ENCODE measurements at places on chromosomes 5 and 9.

DNA sequence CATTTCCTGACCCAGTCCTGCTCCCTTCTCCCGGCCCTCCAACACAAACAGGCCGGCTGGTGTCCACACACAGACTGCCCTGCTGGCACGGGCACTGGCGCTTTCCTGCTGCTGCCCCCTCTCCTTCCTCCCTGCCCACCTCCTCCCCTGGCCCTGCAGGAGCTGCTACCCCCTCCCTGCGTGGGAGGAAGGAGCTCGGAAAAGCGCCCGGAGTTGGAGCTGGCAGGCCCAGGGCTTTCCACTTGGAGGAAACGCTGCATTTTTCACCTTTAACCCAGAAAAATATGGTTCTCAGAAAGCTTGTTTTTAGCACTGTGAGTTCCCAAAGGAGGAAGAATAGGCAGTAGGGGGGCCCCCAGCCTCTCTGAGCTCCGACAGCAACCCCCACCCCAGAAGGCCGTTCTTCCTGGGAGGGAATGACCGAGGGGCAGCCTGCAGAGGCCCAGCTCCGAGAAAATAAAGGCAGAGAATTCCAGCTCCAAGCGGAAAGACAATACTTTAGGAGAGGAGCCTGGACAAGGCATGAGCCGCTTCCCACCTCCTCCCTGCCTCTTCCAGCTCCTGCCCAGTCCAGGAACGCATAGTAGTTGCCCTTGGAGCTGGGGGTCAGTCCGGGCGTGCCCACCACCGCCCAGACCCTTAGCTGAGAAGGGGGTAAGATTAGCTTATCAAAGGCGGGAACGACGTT lies 88.9 kb downstream of the LIFR start:
- DNase-seq = no peak

DNA sequence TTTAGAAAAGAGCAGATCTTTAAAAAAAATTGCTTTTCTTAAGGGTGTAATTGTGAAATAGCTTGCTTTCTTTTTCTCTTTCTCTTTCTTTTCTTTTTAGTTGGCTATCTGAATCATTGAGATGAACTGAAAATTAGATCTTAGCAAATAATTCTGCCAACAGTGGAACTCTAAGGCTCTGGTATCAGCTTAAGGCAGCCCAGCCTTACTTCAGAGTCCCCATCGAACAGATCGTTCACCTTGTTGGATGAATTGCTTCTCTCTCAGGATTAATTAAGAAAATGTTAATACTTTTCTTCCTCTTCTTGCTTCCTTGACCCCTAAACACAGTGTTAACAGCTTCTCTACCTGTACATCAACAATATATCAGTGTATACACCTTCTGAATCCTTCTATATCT lies 92.1 kb downstream of the ZCCHC7 start:
- no peak for DNase-seq

DNA sequence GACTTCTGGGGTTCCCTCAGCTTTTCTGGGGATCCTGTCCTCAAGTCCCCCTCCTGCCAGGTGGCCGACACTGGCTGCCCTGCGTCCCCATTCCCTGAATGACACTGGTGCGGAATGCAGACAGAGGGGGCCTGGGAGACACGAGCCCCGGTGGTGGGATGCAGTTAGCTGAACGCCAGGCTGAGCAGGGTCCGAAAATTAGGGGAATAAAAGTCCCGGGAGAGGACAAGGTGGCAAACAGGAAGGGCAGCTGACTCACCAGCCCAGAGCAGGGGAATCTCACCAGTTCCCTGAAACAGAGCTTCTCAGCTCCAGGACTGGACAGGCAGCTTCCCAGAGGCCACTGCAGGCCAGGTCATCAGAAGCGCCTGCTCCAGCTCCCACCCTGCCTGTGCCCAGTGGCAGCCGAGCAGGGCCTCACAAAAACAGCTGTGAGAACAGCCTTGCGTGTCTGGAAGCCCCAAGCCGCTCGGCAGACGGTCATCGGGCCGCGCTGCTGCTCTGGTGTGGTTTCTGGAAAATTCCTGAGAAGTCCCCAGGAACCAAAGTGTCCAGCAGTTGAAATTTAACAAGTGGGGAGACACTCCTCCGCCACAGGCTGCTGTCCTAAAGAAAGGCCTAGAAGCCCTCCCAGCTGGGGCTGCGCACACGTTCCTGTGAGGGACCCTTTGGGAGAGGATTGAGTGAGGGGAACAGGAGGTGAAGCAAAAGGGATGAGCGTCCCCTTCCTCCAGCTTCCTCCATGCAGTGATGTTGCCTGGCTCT lies 47.6 kb upstream of the EXOC3 start:
- no peak for DNase-seq

DNA sequence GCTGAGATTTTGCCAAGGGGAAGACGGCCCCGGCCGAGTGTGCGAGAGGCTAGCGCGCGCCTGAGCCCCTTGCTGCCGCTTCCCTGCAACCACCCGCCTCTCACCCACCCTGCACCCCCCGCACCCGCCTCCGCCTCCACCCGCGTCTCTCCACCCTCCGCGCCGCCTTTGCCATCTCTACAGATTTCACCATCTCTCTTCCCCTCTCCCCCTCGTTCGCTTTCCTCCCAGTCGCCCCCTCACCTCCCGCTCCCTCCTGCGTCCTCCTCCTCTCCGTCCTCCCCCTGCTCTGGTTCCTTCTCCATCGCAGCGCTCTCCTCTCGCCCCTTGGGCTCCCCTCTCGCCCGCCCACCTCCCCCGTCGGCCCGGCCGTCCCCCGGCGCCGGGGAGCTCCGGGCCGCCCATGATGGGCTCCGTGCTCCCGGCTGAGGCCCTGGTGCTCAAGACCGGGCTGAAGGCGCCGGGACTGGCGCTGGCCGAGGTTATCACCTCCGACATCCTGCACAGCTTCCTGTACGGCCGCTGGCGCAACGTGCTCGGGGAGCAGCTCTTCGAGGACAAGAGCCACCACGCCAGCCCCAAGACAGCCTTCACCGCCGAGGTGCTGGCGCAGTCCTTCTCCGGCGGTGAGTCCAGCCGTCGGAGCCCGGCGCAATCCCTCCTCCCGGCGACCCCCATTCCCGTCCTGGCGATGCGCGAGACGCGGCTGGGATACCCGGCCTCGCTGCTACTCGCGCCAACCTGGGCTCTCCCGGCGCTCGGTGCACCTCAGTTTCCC lies at the start of gene PRDM12:
PRDM12 (plus strand) TSS at position 344 of the 778 bp plus-strand sequence; CDS start at position 404, 60 bp downstream.
- DNase-seq = no peak

- no peak for DNase-seq
Measured at GRCh38 chr5:116989995-116990394, 415.4 kb upstream of the SEMA6A start.

- DNase-seq = no peak
Measured at GRCh38 chr5:139951296-139951924, 91.7 kb downstream of the NRG2 start.

- DNase-seq = no peak
Measured at GRCh38 chr9:131348631-131349521, 45.0 kb upstream of the PRRC2B start.

GRCh38 chr5:3466392-3466791 lies 129.2 kb upstream of the IRX1 start:
- no peak for DNase-seq

DNA sequence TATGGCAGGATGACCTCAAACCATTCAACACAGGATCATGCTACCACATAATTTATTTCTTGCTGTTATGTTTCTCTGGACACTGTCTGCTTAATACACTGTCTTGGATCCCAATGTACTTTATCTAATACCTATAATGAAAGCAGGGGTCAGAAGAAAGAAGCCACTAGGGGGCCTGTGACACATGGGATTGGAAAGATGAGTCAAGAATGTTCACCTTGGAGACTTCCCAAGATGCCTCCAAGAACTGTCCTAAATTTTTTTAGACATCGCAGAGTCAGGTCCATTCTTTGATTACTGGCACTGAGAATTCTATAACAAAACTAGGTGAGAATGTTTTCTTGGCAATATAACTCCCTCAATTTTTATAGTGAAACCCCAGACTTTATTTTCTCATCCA lies 305.8 kb upstream of the SMARCA2 start:
- DNase-seq = no peak

- no peak for DNase-seq
Measured at GRCh38 chr5:153159616-153160015, 330.9 kb upstream of the GRIA1 start.

GRCh38 chr5:134437847-134438581 lies 26.3 kb upstream of the CDKN2AIPNL start:
- no peak for DNase-seq

DNA sequence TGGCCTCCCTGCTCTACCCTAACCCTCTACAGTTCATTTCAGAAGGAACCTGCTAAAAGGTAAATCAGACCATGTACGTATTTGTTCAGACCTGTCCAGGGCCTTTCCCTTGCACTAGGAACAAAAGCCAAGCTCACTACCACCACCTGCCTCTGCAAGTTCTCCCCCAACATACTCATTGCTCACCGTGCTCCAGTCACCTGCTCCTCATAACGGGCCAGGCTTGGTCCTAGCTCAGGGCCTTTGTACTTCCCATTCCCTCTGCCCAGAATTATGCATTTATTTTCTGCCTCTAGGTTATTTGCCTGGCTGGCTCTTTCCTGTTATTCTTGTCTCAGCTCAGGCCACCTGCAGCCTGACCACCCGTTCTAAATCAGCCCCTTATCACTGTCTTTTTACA lies 4.8 kb upstream of the FGF1 start:
- DNase-seq = no peak

GRCh38 chr9:27358007-27358406 lies 61.1 kb upstream of the EQTN start:
- DNase-seq = no peak

DNA sequence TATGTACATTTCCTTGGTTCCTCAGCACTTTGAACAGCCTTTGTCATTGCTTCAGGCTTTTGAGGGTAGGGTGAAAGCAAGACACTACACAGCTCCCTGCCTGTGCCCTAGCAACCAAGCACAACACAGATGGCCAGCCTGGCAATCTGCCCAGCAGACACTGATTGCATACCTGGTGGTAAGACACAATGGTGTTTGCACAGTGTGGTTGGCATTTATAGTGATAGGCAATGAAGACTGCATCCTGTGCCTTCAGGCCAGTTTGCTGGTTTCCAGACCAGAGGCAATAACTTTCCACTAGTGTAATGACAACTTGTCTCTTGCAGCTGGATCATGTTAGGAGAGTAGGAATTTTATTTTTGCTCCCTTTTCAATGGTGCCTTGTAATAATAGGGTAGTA lies 144.5 kb upstream of the TNC start:
- DNase-seq = peak; percentile 10

- DNase-seq = no peak
Measured at GRCh38 chr5:3197304-3198073, 398.1 kb upstream of the IRX1 start.

GRCh38 chr9:75624998-75625397 lies 265.5 kb upstream of the PCSK5 start:
- no peak for DNase-seq

GRCh38 chr9:105280691-105281090 lies 36.2 kb downstream of the SLC44A1 start:
- no peak for DNase-seq

DNA sequence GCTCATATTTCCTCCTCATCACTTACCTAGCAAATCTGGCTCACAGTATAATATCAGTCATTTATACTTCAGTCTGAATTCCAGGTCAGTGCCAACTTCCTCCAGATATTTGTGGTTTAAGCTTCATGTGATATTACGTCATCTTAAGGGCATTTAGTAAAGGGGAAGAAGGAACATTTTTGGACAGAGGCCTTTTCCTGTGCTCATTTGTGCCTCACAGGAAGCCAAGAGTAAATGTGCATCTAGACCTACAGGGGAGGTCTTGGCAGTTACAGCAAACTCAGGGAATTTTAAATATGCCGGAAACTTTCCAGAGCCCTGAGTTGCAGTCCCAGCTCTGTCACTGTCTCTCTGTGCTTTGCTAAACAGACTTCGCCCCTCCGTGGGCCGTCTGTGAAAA lies 12.3 kb upstream of the KCNIP1 start:
- DNase-seq = no peak

DNA sequence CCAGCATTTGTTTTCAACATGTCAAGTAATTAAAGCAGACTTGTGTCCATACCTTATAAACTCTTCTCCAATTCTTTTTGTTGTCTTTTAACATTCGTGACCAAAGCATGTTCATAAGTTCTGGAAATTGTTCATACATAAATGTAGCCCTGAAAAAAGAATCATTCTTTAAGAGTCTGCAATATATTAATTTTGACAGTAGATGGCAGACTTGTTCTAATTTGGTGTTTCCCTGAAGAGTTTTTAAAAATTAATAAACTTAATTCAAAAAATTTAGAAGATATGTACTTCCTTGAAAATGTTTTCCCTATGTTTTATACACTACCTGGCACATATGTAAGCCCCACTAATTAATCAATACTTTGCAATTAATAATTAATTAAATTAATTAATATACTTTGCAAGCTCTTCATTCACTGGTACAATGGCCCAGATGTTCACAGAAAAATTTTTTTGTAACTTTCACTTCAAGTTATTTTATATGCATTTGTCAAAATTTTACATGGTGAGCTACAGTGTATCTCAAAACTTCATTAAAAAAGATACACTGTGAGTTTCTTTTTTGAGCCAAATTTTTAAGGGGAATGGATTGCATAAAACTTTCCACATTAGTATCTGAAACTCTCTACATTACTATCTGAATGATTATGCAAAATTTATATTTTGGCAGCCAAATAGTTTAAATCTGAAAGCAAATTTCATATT lies 42.1 kb downstream of the CLINT1 start:
- DNase-seq = no peak

GRCh38 chr5:142015781-142016533 lies 3.1 kb upstream of the GNPDA1 start:
- no peak for DNase-seq

DNA sequence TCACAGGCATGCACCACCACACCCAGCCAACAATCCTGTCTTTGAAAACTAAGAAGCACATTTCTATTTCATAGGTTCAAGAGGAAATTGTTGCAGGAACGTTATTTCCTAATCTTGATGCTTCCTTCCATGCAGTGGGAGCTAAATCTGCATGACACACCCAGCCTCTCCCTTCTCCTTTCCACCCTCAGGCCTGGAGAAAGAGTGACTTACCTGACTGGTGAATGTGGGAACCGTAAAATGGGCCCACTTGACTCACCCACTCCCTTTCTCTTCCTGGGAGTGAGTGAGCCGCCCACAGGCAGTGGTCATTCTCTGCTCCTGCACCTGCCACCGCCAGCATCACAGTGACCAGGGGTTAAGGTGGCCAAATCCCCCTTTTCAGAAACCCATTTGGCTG lies 78.2 kb downstream of the C9orf50 start:
- no peak for DNase-seq

DNA sequence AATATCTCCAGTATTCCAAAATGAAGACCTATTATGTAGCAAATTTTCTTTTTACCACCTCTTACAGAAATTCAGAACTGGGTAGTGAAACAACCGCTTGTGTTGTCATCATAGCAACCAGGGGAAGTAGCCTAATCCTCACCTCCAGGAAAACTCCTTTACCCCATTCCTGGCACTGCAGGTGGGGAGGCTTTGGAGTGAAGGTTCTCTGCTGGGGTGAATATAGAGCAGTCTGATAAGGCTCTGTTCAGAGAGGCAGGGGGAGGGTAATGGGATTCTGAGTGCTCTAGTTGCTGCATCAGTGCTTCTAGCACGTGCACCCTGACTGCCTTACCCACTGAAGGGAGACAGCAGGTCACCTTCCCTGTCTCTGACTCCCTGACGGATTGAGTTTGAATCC lies 116.2 kb downstream of the MAN2A1 start:
- DNase-seq = no peak

All from HCT116 (cell line).